Occipital lobe (tissue), 3 donors: ENCODE measurements at places on chromosomes 2 and 18. TPM values are rescaled to one million over a fixed set of nuclear protein-coding genes. Genes with fewer than 3 reads are reported as not detected.

GRCh38 chr2:146632707-146633106, 1212.1 kb upstream of the ACVR2A start:
- no peak for DNase-seq

- DNase-seq = no peak
These were observed 143.7 kb upstream of the RPRM start for GRCh38 chr2:153622285-153622684.

DNA sequence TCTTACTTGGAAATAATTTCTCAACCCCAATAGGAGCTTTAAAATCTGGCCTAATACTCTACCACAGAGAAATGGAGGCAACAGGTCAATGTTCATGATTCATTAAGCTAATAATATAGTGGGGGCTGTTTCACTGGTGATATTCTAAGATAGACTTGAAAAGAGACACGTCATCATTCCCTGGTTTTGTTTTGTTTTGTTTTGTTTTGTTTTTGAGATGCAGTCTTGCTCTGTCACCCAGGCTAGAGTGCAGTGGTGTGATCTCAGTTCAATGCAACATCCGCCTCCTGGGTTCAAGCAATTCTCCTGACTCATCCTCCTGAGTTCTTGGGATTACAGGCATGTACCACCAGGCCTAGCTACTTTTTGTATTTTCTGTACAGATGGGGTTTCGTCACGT, 37.5 kb upstream of the SOS1 start:
- DNase-seq = no peak

GRCh38 chr2:104028061-104028460, 825.9 kb upstream of the POU3F3 start:
- no peak for DNase-seq

- DNase-seq = no peak
These were observed 259.6 kb downstream of the CLIP4 start for GRCh38 chr2:29374823-29375222.

- DNase-seq = no peak
These were observed 25.5 kb downstream of the ZC3H8 start for GRCh38 chr2:112229348-112229747.

- DNase-seq = no peak
These were observed 44.8 kb downstream of the REV1 start for GRCh38 chr2:99445065-99445464.

- DNase-seq = no peak
These were observed 82.5 kb upstream of the MMADHC start for GRCh38 chr2:149670086-149670485.

DNA sequence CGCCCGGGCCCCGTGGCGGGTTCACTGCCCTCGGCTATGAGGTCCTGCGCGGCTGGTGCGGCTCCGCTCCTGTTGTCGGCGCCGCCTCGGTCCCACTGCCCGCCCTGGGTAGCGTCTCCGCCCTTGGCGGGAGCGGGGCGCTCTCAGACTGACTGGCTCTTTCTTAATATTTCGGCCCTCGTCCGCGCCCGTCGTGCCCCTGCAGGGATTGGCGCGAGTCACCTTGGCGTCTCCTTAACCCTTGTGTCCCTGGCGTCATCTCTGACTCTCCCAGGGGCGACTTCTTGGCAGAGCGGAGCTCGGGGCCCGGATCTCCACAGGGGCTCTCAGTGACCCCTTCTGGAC, 1.3 kb downstream of the PTMA start:
- no peak for DNase-seq

DNA sequence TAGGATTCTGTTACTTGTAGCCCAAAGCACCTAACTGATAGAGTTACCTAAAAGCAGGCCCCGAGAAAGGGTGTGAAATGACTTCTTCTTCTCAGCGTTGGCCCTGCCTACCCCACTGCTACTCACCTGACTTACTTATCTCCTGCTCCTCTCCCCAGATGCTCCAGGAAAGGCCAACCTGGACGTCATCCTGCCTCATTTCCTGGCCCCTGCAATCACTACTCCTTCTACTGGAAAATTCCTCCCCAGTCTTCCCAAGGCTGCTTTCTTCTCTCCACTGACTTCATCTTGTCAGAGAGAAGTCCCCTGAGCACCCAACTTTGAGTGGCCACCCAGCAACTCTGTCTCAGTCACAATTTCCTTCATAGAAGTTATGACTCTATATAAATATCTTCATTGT, 63.4 kb upstream of the KLF7 start:
- DNase-seq = no peak

DNA sequence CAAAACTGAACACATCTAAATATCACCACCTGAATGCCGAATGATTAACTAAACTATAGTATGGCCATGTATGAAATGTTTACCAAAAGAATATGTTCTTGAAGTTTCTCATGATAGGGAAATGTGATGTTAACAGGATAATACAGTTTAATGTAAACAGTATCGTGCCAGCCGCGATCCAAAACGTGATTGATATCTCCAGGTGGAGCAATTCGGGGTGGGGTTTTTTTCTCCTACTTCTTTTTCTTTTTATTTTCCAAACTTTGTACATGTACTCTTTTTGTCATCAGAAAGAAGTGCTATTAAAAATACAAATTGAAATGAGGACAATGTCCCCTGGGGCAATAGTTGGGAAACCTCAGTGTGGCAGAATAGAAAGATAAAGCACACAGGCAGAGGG, 4.0 kb upstream of the BIN1 start:
- DNase-seq = no peak

GRCh38 chr2:144300632-144301031, 219.3 kb downstream of the ZEB2 start:
- DNase-seq = no peak

GRCh38 chr2:39881494-39881893, 102.4 kb upstream of the THUMPD2 start:
- no peak for DNase-seq

DNA sequence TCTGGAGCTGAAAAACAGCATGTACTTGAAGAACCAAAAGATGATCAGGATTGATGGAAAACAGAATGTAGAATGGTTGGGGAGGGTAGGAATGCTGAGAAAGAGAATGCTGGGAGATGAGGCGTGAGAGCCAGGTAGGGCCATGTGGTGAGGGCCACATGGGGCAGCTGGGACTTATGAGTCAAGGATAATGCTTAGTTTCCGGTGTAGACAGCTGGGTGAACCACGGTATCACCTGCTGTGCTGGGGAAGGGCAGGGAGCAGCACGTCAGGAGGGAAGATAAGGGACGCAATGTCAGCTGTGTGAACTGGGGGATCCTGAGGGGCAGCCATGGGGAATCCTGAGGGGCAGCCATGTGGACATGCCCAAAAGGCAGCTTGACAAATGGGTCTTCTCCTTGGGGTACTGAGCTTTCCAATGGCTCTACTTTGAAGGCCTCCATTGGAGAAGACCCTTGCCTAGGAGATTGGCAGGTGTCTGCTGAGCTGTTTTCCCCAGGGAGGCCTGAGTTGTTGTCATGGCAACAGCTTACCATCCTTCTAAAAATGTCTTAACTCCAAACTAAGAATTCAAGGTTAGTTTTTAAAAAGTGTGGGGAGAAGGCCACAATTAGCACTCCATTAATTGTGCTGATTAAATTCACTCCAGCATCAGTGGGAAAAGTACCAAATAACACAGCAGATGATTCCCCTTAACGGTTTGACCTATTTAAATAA, 51.1 kb downstream of the MTHFD2 start:
- DNase-seq = no peak

DNA sequence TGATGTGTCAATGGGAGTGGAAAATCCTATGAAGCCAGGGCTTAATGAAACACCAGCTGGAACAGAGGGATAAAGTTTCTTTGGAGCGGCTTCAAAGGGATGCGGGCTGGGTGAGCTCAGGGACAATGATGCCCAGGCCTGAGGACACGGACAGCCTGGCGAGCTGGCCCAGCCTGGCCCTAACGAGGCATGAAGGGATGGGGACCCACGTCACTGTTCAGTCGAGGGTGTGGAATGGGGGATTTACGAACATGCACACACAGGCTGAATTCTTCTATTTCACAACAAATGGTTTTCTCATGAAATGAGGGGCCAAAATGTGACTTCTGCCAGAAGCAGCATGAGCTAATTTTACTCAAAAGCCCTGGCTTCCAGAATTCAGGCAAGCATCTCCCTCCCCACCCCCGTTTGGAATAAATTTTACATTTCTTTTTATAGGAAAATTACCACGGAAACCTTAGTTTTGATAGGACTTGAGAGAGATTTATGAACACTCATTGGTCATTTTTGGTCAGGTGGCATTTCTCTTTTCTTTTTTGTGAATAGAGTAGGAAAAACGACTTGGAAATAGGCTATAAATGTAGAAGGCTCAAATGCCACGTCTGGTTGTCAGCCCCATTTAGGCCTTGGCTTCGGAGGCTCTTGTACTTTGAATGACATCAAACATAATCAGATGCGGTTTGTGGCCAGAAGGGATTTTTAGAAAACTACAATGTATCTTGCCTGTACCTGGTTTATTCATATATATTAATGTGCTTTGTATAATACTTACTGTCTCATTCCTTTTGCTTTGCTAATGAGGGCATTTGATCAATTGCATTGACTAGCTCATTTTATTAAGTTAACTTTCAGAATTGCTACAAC, 893.8 kb upstream of the CELF4 start:
- peak; percentile 16 for DNase-seq

DNA sequence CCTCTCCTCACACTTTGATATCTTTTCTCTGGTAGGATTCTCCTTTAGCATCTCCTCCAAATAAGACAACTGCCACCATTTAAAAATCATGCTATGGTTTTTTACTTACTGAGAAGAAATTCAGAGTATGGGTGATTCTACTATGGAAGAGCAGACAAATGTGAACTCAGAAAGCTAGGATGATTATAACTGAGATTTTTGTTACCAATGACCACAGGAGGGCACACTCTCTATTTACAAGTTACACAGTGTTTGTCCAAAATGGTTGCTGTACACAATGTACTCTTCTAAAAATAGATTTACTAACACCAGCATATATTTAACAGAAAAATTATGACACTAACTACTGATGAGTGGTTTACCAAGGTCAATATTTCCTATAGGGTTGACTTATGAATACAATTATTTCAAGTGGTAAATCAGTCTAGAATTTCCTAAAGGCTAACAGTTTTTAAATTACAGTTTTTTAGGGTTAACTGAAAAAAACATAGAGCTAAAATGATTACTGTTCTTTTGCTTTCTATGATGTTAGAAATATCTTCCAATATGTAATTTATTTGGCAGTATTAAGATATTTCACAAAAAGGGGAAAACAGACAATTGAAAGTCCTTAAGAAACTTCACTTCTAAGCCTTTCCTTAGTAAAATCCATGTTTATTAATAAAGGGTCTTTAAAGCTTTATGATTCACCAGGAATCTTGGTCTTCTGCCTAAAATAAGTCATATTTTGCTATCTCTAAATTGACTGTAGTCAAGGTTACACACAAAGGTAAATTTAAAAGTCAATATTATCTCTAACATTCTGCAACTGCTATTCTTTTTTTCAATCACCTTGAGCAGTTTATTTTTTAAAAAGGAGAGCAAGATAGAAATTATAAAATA, 57.2 kb downstream of the MAP4K3 start:
- no peak for DNase-seq

The UGT1A8 gene
- total RNA-seq = not detected

The CTAGE1 gene
- total RNA-seq = not detected
